ENCODE measurements at places on chromosomes 2 and 18.

- no peak for DNase-seq
Observed at GRCh38 chr2:22056621-22057132, 932.9 kb downstream of the TDRD15 start.

GRCh38 chr2:64727843-64728463 is 74.2 kb upstream of the SERTAD2 start:
- no peak for DNase-seq

DNA sequence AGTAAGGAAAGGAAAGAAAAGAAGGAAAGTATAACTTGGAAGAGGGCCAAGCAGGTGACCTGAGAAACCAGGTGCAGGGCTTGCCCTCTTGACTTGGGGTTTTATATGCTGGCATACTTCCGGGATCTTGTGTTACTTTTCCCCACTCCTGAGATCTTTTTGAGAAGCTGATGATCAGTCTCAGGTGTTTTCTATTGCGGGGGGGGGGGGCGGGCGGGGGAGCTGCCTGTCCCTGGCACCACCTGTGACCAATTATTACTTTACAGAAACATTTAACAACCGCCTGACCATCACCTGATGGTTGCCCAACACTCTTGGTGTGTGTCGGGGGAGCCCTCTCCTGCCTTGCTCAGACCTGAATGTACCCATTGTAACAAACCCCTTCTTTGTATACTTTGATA is 6.9 kb upstream of the CASP10 start:
- no peak for DNase-seq

GRCh38 chr2:40546439-40547191 is 94.7 kb upstream of the SLC8A1 start:
- no peak for DNase-seq

DNA sequence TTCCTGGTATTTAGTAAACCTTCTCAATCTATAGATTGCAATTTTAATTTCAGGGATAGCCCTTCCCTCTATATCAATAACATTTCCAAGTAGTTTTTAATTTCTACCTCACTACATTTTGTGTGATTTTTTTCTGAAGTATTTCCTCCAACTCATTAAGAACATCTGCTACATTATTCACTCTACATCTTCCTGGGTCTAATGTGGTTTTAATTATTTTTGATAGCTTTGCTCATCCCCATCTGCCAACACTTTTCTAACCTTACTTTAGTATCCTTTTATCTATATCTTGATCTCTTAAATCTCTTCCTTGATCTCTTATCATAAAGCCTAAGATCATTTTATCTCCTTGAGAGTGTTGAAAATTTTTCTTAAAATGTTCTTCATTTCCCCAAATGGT is 278.3 kb upstream of the CYP26B1 start:
- DNase-seq: no peak

DNA sequence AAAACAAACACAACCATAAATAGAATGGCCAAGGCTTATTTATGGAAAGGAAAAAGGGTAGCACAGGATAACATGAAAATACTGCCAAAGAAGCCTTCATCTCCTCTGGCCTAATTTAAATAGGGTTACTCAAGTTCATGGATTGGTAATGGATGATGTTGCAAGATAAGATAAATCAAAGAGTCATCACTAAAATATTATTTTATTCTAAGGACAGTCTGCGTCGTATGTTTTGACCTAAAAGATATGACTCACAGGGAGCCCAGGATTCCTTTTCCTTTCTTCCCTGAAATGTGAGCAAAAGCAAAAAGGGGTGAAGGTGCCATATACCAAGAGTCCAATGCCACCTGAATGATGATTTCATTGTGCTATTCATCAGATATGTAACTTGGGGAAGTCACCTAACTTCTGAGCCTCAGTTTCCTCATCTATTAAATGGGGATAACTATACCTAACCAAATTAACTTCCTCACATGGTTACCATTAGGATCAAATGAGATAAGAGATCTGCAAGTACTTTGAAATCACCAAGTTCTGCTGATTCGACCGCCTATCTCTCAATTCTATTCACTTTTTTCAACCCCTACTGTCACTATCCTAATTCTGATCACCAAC is 137.7 kb downstream of the THADA start:
- DNase-seq: no peak

GRCh38 chr18:37378336-37379010 is 187.1 kb downstream of the CELF4 start:
- DNase-seq: no peak

GRCh38 chr2:28263690-28264089 is 129.0 kb upstream of the FOSL2 start:
- DNase-seq: no peak

DNA sequence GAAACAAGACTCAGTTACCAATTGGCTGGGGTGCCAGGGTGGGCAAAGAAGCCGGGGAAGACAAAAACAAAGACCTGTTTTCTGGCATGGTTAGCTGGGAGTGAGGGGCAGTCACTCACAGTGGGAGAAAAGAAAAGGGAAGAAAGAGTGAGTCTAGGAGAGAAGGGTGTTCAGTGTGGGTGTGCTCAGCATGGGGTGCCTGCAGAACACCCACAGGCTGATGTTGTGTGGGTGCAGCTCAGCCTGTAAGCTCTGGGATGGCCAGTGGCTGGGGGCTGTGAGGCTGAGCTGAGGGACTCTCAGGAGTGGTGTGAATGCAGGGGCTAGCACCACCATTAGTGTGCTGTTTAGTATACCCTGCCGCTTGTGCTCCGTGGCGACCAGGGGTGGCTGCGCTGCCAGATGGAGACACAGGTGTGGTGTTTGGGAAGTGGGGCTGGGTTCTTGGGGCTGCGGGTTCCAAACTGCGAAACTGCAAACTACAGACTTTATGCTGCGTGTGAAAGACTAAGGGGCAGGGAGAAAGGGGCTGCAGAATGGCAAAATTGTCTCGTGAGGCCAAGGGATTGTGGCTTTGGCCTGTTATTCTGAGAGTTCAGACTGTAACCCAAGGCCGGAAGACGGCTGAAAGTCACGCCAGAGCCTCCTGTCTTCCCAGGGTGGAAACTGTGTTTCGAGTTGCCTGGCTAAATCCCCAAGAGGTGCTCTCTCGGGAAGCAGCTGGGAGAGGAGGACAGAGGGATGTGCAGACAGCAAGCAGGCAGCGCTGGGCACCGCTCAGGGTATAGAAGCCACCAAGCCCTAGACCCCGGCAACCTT is 156.3 kb downstream of the TTC32 start:
- no peak for DNase-seq

DNA sequence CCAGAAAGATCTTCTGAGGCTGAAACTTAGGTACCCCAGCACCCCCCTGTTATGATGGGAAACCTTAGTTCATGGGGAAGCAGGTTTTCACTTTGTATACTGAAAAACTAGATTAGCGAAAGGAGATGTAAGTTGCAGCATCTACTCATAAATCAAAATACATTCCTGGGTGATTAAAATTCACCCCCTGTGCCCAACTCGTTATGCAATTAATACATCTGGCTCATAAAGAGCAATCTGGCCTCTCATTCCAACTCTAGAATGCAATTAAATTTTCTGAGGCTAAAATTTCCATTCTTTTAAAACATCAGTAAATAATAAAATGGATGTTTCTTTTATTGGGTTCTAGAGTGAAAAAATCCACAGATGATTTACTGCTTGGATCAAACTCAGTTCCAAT is 110.9 kb upstream of the BZW1 start:
- DNase-seq: no peak

- DNase-seq: no peak
Observed at GRCh38 chr2:128781585-128782385, 463.1 kb upstream of the HS6ST1 start.

DNA sequence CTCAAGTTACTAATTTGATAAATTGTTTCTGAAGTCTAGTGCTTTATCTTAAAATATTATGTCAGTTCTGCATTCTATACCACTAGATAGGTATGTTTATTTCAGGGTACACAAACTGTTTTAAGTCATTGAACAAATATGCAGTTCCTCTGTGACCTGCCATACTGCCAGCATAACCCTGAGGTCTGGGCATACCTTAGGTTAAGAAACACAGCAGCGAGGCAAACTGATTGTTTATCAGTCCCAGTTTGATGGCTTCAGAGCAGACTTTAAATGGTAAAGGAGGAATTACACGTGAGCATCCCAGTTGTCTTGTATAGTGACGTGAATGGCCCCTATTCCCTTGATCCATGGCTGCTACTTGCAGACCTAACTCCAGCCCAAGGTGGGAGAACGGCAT is 186.4 kb upstream of the LRRTM1 start:
- DNase-seq: no peak

- no peak for DNase-seq
Observed at GRCh38 chr18:58183226-58183625, 139.2 kb downstream of the NEDD4L start.

DNA sequence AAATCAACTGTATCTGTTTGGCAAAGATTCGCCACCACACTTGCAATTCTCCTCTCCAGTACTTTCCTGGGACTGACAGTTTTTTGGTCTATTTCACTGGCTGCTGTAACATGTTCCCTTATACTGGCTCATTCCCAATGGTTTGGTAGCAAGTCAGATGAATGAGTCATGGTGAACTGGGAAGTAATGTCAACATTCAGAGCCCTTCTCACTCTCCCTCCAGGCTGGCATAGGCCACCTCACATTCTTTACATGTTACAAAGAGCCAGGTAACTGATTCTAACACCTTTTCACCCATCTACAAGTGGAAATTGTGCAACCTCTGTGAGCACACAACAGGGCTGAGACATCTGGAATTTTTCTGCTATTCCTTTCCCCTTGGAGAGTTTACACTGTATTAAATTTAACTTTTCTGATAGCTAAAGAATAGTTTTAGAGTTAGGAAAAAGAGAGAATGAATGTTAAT is 111.3 kb upstream of the TLK1 start:
- DNase-seq: no peak

DNA sequence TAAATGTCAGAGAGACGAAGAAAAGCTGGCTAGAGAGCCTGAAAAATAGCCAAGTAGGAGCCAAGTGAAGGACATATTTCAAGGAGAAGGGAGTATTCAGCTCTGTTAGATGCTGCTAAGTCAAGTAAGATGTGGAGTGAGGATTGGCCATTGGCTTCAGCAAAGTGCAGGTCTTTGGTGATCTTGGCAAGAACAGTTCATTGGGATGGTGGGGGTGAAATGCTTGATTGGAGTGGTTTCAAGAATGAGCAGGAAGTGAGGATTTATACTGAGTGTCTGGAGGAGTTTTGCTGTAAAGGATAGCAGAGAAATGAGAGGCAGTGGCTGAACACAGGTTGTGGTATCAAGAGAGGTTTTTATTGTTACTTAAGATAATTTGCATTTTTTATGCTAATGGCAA is 139.7 kb downstream of the PRPF40A start:
- no peak for DNase-seq

- DNase-seq: no peak
Observed at GRCh38 chr2:173446722-173447121, 92.0 kb downstream of the CDCA7 start.

- no peak for DNase-seq
Observed at GRCh38 chr2:145344076-145344724, 824.3 kb upstream of the ZEB2 start.

DNA sequence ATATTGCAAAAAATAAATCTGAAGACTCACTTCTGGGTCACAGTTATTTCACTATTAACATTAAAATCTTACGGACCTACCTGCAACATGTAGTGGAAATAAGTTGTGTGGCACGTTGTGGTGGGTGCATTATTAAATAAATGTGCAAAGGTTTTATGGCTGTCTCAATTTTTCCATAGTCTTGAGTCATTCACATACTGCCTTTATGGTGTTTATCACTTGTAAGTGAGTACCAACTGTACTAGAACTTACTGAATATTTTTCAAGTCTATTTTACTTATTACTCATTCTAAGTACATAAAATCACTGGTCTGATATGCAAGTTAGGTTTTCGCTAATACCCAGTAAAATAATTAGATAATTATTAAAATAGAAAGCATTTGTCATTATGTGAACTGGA is 47.6 kb upstream of the SLC30A6 start:
- DNase-seq: no peak

DNA sequence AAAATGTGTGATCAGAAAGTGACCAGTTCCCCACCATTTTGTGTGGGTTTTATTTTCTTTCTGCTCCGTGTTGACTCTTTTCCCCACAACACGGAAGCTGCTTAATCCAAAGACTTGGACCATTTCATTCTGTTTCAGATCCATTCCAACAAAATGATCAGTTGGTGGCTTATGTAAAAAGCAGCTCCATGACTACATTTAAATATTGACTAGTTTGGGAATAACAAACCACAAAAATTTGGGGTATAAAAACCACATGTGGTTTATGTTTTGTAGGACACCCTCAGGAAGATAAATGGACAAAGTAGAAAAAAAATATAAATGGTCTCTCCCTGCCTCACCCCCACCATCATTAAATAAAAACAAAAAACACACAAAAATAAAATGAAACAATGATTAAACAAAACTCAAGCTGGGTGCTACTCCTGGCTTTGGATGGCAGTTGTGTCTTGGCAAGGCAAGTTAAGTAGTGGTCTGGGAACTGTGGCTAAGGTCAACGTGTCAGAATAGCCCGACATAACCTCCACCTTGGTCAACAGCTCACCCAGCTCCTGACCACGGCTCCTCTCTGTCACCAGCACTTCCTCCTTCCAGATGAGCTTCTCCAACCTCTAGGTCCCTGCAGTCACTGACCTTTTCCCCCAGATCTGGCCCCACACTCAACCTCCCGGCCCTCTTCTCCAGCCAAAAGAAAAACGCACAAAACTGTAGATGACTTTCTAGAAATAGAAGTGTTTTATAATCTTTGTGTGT is 12.8 kb upstream of the WIPF1 start:
- DNase-seq: no peak

GRCh38 chr2:166444306-166444705 is 49.7 kb downstream of the SCN7A start:
- DNase-seq: no peak

- no peak for DNase-seq
Observed at GRCh38 chr18:34918856-34919255, 122.4 kb upstream of the MAPRE2 start.

DNA sequence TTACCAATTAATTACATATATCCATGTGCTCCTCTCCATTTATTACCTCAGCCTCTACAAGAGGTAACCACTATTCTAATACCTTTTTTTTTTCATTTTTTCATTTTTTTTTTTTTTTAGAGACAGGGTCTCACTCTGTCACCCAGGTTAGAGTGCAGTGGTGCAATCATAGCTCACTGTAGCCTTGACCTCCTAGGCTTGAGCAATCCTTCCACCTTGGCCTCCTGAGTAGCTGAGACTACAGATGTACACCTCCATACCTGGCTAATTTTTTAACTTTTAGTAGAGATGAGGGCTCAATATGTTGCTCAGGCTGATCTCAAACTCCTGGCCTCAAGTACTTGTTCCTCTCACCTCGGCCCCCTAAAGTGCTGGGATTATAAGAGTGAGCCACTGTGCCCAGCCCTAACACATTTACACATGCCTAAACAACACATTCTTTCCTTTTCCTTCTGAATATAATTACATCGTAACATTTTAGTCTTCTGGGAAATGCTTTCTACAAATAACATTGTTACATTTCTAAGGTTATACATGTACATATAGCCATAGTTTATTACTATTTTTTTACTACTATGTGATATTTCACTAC is 10.5 kb downstream of the PPIL3 start:
- no peak for DNase-seq

DNA sequence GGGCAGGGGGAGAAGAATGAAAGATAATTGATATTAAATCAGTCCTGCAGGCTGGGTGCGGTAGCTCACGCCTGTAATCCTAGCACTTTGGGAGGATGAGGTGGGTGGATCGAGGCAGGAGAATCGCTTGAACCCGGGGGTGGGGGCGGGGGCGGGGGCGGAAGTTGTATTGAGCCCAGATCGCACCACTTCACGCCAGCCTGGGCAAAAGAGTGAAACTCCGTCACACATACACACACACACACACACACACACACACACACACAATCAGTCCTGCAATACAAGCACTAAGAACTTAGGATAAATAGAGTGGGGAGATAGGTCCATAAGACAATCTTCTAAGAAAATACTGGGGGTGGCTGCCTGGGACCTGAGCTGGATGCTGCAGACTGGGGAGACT is 15.1 kb upstream of the PKDCC start:
- no peak for DNase-seq
